Midbrain (tissue), 1 donor: ENCODE measurements at places on chromosomes 4 and X.

DNA sequence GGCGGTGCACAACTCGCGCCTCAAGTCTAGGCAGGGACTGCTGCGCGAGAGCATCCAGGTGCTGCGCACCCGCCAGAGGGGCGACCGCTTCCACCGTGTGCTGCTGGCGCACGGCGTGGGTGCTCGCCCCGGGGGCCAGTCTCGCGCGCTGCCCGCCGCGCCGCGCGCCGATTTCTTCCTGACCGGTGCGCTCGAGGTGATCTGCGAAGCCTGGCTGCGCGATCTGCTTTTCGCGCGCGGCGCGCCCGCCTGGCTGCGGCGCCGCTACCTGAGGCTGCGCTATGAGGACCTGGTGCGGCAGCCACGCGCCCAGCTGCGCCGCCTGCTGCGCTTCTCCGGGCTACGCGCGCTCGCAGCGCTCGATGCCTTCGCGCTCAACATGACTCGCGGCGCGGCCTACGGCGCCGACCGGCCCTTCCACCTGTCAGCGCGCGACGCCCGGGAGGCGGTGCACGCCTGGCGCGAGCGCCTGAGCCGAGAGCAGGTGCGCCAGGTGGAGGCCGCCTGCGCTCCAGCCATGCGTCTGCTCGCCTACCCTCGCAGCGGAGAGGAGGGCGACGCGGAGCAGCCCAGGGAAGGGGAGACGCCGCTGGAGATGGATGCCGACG lies 1.3 kb downstream of the CHST7 start:
- DNase-seq, result no peak

- DNase-seq, result no peak
These were observed 25.6 kb downstream of the DHRSX start for GRCh38 chrX:2474963-2475726.

- DNase-seq, result no peak
These were observed 8.9 kb downstream of the CLCN4 start for GRCh38 chrX:10165580-10166247.

- DNase-seq, result no peak
These were observed 475.9 kb downstream of the PDHA2 start for GRCh38 chr4:96315815-96316214.

DNA sequence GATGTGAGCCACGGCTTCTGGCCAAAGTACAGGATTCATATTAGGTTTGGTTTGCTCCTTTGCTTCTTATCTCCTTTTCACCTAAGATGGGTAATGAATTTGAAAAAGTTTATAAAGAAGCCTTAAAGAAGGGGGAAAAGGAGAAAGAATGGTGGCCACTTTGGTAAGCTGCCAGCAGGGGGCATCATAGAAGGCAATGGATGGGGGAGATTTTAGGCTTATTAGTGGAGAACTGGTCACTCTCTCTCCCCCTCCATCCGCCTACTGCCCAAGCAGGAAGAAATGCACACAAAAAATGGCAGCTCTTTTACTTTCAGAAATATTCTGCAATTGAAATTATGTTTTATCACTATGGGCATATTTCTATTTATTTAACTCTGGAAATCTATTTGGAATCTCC lies 32.0 kb downstream of the SPARCL1 start:
- no peak for DNase-seq
